ENCODE measurements at places on chromosomes 1 and 21.
A peak's percentile ranks its signal among the peaks of the same experiment; 100 is the strongest.

DNA sequence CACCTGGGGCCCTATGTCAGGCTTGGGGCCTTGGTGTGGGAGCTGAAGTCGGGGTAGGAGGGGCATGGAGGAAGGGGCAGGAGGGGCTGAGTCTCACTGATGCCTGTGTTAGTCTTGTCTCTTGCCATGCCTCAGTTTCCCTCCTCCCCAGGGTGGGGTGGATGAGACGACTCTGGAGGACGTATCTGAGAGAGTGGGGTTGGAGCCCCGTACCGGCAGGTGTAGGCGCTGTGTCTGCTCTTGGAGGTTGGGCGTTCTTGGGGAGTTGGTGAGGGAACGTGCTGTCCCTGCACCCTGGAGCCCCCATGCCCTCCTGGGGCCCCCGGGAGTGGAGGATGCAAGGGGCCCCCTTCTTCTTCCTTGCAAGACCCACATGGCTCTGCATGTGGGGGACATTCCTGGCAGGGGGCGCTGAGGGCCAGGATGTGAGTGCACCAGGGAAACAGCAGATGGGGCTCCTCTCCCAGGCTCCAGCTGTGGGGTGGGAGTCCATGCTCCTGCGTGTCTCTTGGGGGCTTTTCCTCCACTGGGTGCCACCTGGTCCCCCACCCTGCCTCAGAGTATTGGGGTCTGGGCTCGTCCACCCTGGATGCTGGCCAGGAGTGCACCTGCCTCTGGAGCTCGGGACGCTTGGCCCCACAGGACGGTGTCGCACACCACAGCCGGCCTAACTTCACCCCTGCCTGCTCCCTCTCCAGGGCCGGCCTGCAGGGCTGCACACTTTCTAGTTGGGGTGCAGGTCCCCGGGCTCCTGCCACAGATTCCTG, 1.4 kb upstream of the TNFRSF14 start:
- H3K4me3 ChIP-seq: peak overlapping the region; percentile 99
- H3K4me1 ChIP-seq: peaks cover 17% of the 10 kb centered on the region
- H3K27me3 ChIP-seq: no peaks in the 10 kb centered on the region
- peak overlapping the region; percentile 97 for H3K27ac ChIP-seq
- peak; percentile 54 for DNase-seq

- H3K36me3 ChIP-seq: no peaks in the 10 kb centered on the region
- H3K4me3 ChIP-seq: peak overlapping the region; percentile 39
- peaks cover 11% of the 10 kb centered on the region for H3K4me1 ChIP-seq
- H3K27me3 ChIP-seq: peaks cover 42% of the 10 kb centered on the region
- H3K27ac ChIP-seq: no peak overlapping the region
Measured at GRCh38 chr1:39082010-39082799, 56.1 kb downstream of the NDUFS5 start.

DNA sequence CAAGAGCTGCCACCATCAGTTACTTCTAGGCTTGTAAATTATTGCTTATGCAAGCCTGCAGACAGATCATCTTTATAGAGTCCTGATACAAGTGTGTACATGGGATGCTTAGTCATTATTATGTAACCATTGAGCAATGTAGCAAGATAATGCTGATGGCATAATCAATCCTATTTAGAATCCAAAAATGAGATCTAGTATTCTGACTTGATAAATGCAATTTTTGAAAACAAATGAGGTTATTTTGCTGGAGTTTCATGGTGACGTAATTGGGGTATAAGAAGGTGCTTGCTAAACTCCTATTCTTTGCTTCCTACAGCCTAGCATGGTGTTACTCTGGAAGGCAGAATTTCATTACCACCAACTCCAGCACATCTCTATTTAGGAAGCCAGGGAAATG, 801.7 kb upstream of the PRMT6 start:
- DNase-seq: no peak
- no peaks in the 10 kb centered on the region for H3K36me3 ChIP-seq
- no peak overlapping the region for H3K27ac ChIP-seq

DNA sequence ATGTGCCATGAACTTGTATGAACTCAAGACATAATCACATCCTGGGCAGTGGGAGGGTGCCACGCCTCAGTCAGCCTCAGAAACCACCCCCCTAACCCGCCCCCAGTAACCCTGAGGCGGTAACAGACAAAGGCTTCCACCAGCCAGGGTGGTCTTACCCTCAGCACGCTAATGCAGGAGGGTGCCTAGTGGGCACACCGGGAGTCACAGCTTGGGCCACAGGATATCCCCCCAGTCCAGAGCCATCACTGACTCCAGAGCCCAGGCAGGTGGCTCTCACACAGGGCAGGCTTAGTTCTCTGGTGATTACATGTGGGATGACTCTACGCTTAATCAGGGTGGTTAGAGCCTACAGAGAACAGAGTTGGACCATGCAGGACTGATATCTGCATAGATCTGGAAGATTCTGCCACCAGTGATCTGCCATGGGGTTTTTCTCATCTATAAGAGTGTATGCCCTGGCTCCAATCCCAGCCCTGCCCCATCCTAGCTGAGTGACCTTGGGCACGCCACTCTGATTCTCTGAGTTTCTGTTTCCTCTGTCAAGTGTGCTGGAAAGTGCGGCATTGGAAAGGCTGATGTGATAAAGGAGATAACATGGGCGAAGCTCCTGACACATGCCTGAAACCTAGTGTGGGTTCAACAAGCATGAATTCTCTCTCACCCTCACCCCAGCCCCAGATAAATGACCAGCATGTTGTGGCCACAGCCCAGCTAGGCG, 27.3 kb downstream of the OPTC start:
- H3K4me1 ChIP-seq: no peaks in the 10 kb centered on the region
- DNase-seq: no peak
- no peak overlapping the region for H3K4me3 ChIP-seq
- H3K36me3 ChIP-seq: no peaks in the 10 kb centered on the region

GRCh38 chr1:201907621-201908020, 18.9 kb downstream of the SHISA4 start:
- no peaks in the 10 kb centered on the region for H3K27me3 ChIP-seq
- H3K36me3 ChIP-seq: no peaks in the 10 kb centered on the region
- H3K4me1 ChIP-seq: no peaks in the 10 kb centered on the region
- DNase-seq: no peak

- H3K36me3 ChIP-seq: no peaks in the 10 kb centered on the region
- no peaks in the 10 kb centered on the region for H3K27me3 ChIP-seq
- no peak overlapping the region for H3K4me3 ChIP-seq
- DNase-seq: no peak
- H3K27ac ChIP-seq: no peak overlapping the region
Measured at GRCh38 chr1:203349773-203350524, 973 bp downstream of the FMOD start.

GRCh38 chr1:224430511-224431113, 4.0 kb downstream of the WDR26 start:
- peak; percentile 37 for DNase-seq
- peaks cover 36% of the 10 kb centered on the region for H3K4me1 ChIP-seq
- peaks cover 19% of the 10 kb centered on the region for H3K36me3 ChIP-seq
- H3K27ac ChIP-seq: peak overlapping the region; percentile 40
- peak overlapping the region; percentile 23 for H3K4me3 ChIP-seq

DNA sequence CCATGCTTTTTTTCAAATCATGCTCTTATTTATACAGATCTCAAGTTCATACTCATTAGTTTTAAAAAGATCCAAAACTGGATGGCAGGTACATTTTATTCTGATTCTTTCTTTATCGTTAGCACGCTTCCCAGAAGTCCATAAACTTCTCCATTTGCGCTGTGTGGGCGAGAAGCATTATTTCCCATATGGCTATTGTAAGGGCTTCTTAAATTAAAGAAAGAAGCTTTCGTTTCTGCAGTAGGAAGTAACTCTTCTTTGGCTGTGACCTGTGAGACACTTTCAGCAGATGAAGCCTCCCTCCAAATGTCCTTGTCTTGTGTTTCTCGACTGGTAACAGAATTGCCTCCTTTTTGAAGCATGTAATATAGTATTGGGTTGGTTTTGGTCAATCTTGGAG, 100.2 kb downstream of the NRIP1 start:
- DNase-seq: no peak
- H3K4me1 ChIP-seq: no peaks in the 10 kb centered on the region
- no peak overlapping the region for H3K27ac ChIP-seq
- H3K4me3 ChIP-seq: no peak overlapping the region
- no peaks in the 10 kb centered on the region for H3K27me3 ChIP-seq

DNA sequence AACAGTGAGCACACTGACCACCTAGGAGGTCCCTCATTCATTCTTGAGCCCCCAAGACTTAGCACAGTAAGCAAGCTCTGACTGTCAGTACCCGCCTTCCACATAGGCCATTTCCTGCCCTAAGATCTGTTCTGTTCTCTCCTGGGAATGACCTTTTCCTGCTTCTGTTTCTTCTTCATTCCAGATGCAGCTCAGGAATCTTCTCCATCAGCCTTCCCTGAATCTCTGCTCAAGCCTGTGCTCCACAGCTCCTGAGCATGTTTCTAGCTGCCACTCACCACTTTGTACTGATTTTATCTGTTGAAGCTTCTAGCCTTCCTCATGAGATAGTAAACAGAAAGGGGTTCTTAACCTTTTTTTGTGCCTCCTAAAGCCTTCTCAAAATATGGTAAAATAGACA, 56.6 kb downstream of the ZNF281 start:
- no peak overlapping the region for H3K4me3 ChIP-seq
- H3K36me3 ChIP-seq: no peaks in the 10 kb centered on the region
- no peak for DNase-seq
- H3K4me1 ChIP-seq: peaks cover 18% of the 10 kb centered on the region
- no peak overlapping the region for H3K27ac ChIP-seq

- no peak for DNase-seq
- no peak overlapping the region for H3K4me3 ChIP-seq
- no peaks in the 10 kb centered on the region for H3K36me3 ChIP-seq
- no peaks in the 10 kb centered on the region for H3K27me3 ChIP-seq
- H3K4me1 ChIP-seq: no peaks in the 10 kb centered on the region
Measured at GRCh38 chr1:228911225-228912210, 176.2 kb downstream of the RHOU start.

DNA sequence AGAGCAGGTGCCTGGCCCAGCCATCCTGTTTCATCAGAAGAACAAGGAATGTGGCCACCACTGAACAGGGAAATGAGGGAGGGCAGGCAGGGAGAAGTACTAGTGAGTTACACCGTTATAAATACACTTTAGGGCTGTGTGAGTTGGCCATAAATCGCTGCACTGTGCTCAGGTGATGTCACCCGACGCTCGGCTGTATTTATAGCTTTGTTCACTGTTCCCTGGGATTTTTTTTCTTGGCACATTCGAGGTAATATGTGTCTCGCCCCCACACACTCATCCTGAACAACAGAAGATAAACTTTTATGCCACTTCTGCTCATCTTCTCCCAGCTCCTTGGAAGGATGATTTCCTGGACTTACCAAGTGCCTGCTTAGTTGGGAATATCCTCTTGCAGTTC, 9.0 kb upstream of the KIRREL1 start:
- H3K4me1 ChIP-seq: no peaks in the 10 kb centered on the region
- no peak overlapping the region for H3K27ac ChIP-seq
- no peak for DNase-seq
- no peak overlapping the region for H3K4me3 ChIP-seq
- no peaks in the 10 kb centered on the region for H3K36me3 ChIP-seq

DNA sequence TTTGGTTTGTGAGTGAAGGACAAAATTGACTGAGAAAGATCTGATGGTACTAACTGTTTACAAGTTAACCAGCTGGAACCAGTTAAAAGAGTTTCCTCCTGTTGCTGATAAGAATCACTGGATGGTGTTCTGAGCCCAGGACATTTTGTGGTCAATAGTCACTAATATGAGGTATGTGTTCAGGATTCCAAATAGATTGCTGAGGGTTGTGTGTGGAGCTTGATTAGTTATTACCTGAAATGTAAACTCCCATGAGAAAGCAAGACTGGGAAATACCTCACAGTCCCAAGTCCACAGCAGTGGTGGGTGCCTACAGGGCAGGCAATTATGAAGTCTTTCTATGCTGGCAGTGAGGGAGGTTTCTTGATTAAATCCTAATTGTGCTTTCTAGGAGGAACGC, 164.6 kb downstream of the DNM3 start:
- no peaks in the 10 kb centered on the region for H3K4me1 ChIP-seq
- DNase-seq: no peak

- H3K27me3 ChIP-seq: peaks cover 9% of the 10 kb centered on the region
- no peak for DNase-seq
- no peaks in the 10 kb centered on the region for H3K36me3 ChIP-seq
Measured at GRCh38 chr1:156858555-156858956, 361 bp downstream of the INSRR start.

- H3K4me3 ChIP-seq: no peak overlapping the region
- DNase-seq: no peak
- no peaks in the 10 kb centered on the region for H3K36me3 ChIP-seq
- peaks cover 21% of the 10 kb centered on the region for H3K27me3 ChIP-seq
- no peaks in the 10 kb centered on the region for H3K4me1 ChIP-seq
Measured at GRCh38 chr1:38614861-38615260, 244.7 kb downstream of the RRAGC start.

GRCh38 chr1:109089242-109090015, 1.1 kb upstream of the TMEM167B start:
- no peak for DNase-seq
- no peak overlapping the region for H3K4me3 ChIP-seq
- H3K4me1 ChIP-seq: peaks cover 9% of the 10 kb centered on the region
- no peak overlapping the region for H3K27ac ChIP-seq
- peaks cover 2% of the 10 kb centered on the region for H3K36me3 ChIP-seq

GRCh38 chr1:115828101-115829022, 12.6 kb downstream of the NHLH2 start:
- H3K36me3 ChIP-seq: no peaks in the 10 kb centered on the region
- peak; percentile 9 for DNase-seq
- no peaks in the 10 kb centered on the region for H3K4me1 ChIP-seq
- no peak overlapping the region for H3K27ac ChIP-seq
- H3K4me3 ChIP-seq: peak overlapping the region; percentile 21
- peaks cover 2% of the 10 kb centered on the region for H3K27me3 ChIP-seq

- H3K4me1 ChIP-seq: peaks cover 4% of the 10 kb centered on the region
- H3K4me3 ChIP-seq: no peak overlapping the region
- no peak for DNase-seq
- no peak overlapping the region for H3K27ac ChIP-seq
Measured at GRCh38 chr1:248849152-248849551, 9.7 kb downstream of the ZNF692 start.

DNA sequence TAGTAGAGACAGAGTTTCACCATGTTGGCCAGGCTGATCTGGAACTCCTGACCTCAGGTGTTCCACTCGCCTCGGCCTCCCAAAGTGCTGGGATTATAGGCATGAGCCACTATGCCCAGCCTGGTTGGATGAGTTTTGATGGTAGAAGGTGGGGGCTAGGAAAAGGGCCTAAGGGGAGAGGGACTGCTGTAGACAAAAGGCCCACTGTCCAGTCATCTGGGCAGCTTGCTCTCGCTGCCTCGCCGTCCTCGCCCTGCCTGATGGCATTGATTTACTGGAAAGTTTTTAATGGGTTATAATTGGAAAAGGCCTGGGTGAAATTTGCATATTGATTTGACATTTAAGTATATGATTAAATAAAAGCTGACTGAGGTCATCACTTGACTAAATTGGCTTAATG, 175.1 kb upstream of the CSF3R start:
- peaks cover 36% of the 10 kb centered on the region for H3K27me3 ChIP-seq
- DNase-seq: no peak
- no peaks in the 10 kb centered on the region for H3K36me3 ChIP-seq
- no peak overlapping the region for H3K4me3 ChIP-seq
- H3K4me1 ChIP-seq: no peaks in the 10 kb centered on the region
